ENCODE measurements at places on chromosomes 1 and 21.
A peak's percentile ranks its signal among the peaks of the same experiment; 100 is the strongest.

GRCh38 chr1:21494196-21494595 is 15.0 kb upstream of the ALPL start:
- DNase-seq, result no peak

DNA sequence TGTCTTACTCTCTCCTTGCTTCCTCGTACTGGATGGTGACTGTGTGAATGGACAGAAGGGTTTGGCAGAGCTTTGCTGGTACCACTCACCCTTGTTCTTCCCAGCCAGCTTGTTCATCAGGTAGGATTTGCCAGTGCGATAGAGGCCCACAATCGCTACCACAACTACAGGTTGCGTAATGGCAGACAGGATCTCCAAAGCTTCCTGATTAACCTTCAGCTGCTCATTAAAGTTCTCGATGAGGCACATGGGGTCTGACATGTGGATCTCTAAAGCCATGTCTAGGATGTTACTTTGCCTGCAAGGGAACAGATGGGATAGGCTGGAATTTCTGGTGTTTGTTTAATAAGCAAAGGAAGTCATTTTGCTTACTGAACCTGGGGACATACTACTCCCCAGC is 3.4 kb downstream of the GBP5 start:
- no peak for DNase-seq

- DNase-seq, result no peak
These were observed 27.0 kb downstream of the TRIM11 start for GRCh38 chr1:228379666-228380065.

DNA sequence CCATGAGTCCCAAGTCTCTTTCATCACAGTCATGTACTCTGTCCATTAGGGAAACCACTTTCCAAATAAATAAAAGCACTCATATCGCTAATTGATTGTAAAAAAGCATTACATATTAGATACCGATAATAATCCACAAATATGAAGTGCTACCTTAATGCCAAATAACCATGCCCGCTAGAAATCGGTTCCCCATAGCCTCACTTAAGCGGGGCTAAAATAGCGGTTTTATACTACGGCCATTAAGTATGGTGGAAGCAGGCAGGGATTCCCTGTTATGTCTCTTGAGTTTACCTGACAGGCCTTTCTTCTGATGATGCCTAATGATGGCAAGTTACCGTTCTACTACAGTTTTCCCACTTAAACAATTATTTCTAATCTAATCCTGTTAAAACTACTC is 3.9 kb downstream of the ELK4 start:
- no peak for DNase-seq

DNA sequence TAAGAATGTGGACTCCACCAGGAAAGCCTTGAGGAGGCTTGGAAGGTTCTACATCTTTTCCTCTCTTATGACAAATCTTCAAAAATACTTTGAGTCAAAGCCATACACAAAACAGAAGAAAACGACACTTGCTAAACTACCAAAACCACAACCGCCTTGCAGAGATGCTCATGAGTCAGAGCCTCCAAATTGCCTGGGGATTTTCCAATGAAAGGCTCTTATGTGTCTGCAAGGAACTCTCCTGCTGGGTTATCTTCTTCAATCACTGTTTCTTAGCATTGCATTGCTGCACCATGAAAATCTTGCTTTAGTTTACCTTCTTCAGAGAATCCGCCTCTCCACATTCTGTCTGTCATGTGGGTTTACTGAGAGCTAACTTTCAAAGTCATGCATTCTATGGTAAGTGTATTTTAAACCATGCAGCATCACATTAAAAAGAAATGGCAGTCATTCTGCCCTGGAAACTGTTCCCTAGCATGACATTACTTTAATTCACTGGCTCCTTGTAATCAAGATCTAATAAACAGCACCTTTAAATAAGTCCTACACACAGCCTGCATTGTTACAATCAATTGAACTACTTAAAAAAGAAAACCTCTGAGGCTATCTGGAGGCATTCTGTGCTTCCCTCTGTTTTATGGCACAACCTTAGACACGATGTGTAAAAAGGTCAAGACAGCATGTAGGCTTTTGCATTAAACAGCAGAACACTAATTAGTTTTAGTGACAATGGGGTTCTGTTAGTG is 210.0 kb upstream of the FOXD3 start:
- DNase-seq, result no peak

GRCh38 chr1:240503036-240503435 is 108.9 kb downstream of the GREM2 start:
- no peak for DNase-seq

- no peak for DNase-seq
These were observed 11.1 kb downstream of the VANGL2 start for GRCh38 chr1:160411271-160412027.

GRCh38 chr1:210598135-210598652 is 269.5 kb downstream of the HHAT start:
- DNase-seq, result no peak

DNA sequence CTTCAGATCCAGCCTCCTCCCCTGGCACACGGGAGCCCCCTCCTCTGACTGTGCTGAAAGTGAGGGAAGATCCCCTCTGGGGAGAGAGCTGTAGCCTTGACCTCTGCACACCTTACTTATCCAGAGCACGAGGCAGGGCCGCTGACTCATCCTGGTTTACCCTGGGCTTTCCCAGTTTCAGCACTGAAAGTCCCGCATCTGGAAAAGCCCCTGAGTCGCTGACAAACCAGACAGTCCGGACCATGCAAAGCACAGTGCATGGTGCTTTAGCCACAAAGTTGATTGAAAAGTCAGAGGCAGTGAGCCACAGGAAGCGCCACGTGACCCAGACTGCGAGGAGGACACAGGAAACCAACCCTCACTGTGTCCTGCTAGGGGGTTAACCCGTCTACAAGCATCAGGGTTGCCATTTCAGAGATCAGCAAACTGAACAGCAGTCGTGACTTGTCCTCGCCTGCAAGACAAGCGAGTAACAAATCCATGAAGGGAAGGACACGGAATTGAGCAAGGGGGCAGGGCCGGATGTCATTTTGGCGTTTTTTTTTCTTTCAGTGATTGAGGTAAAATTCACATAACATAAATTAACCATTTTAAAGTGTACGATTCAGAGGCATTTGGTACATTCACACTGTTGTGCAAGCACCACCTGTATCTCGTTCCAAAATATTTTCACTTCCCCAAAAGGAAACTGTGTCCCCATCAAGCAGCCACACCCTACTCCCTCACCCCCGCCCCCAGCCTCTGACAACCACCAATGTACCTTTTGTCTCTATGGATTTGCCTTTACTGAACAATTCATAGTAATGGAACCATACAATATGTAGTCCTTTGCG is 19.9 kb upstream of the IFNGR2 start:
- no peak for DNase-seq

- DNase-seq, result no peak
These were observed 48.3 kb downstream of the HUNK start for GRCh38 chr21:31921079-31921478.

GRCh38 chr1:13950637-13951036 is 250.6 kb downstream of the PRDM2 start:
- DNase-seq, result no peak

DNA sequence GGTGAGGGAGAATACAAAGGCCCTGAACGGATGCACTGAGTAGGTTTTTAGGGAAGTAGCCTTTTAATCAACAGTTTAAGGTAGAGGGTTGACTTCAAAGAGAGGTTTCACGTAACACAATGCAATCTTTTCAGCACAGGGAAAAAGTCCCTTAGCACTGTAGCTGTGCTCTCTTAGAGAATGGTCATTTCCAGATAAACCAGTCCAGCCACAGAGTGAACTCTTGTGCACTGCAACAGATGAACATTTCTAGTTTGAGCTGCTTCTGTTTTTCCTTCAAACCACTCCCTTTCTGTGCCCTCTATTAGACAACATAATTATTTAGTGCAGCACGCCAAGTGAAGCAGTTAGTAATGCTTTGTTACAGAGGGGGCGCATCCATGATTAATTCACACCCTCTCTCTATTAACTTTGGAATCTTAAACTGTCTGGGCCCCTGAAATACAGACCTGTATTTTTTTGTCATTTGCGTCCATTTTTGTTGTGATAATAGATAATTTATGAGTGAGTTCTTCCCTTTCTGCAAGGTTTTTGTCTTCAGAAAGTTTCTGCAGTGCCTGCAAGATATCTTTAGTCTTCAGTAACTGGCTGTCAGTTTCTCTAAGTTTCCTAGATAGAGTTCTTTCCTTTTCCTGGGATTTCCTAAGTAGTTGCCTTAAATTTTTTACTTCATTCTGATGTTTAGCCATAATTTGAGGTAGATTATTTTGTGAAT is 22.9 kb downstream of the LCA5L start:
- DNase-seq, result no peak

DNA sequence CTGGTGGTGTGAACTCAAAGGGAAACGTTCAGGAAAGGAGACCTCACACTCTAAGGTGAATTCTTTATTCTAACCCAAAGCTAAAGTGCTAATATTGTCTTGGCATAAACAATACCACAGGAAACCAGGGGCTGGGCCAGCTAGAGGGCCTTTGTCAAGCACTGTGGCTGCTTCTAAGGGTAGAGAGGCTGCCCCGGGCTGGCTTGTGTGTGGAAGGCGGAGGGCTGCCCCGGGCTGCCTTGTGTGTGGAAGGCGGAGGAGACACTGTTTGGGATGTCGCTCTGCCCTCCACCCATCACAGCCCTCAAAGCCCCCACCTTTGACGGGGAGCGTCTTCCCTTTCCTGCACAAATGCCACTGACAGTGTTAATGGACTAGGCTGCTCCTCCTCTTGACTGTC is 216.8 kb downstream of the TOMM20 start:
- peak; percentile 14 for DNase-seq

- no peak for DNase-seq
These were observed 74.9 kb downstream of the FCRL5 start for GRCh38 chr1:157477419-157477818.

GRCh38 chr1:109777980-109778625 is 14.4 kb upstream of the EPS8L3 start:
- peak; percentile 61 for DNase-seq

DNA sequence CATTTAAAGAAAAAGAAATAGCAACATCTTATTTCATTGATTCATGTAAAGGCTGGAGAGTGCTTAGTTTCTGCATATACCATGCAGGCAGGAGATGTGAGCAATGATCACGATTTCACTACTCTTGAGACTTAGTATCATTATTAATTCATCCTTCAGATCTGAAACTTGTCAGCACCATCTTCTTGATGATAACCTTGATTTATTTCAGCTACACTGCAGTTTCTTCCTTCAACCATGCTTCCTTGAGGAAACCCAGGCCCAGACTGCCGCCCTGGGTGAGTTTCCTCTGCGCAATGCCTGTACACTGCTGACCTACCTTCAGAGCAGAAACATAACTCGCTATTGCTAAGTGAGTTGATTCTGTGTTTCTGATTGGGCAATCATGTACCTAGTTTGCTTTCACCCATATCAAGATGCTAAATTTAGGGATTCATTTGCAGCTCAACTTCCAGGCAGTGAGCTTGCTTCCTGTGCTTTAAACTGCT is 13.5 kb upstream of the BCL10 start:
- DNase-seq, result no peak

GRCh38 chr1:234469376-234469775 is 9.6 kb downstream of the TARBP1 start:
- DNase-seq, result no peak
